LoVo (cell line): ENCODE measurements at places on chromosomes 6 and 20.

- no peak for DNase-seq
Measured at GRCh38 chr6:37368961-37369320, 15.2 kb downstream of the RNF8 start.

GRCh38 chr6:166419286-166419685, 36.5 kb upstream of the MPC1 start:
- no peak for DNase-seq

GRCh38 chr20:2807019-2807418, 6.6 kb upstream of the CPXM1 start:
- DNase-seq: no peak

DNA sequence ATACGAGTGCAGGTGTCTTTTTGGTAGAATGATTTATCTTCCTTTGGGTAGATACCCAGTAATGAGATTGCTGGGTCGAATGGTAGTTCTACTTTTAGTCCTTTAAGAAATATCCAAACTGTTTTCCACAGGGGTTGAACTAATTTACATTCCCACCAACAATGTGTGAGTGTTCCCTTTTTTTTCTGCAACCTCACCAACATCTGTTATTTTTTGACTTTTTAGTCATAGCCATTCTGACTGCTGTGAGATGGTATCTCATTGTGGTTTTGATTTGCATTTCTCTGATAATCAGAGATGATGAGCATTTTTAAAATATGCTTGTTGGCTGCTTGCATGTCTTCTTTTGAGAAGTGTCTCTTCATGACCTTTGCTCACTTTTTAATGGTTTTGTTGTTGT, 1.9 kb upstream of the ZNF831 start:
- DNase-seq: no peak

DNA sequence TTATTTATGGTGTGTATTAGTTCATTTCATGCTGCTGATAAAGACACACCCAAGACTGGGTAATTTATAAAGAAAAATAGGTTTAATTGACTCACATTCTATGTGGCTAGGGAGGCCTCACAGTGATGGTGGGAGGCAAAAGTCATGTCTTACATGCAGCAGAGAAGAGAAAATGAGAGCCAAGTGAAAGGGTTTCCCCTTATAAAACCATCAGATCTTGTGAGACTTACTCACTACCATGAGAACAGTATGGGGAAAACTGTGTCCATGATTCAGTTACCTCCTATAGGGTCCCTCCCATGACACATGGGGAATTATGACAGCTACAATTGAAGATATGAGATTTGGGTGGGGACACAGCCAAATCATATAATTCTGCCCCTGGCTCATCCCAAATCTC, 150.0 kb upstream of the AHI1 start:
- DNase-seq: no peak

- DNase-seq: no peak
Measured at GRCh38 chr6:159728531-159728964, 1.2 kb downstream of the WTAP start.

DNA sequence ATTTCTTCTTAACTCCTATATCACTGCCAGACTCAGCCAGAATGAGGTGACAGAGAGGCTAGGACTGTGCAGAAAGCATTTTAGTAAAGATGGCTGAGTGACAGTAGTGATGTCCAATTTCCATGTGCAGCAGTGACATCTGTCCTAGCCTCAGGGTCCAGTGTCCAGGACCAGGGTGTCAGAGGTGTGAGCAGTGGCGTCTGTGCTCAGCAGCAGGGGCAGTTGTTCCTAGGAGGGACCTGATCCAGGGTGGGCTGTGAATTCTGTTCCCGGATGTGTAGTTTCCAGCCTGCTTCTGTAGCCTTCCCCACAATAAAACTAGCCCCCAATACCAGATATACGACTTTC, 6.0 kb downstream of the HLA-B start:
- no peak for DNase-seq

DNA sequence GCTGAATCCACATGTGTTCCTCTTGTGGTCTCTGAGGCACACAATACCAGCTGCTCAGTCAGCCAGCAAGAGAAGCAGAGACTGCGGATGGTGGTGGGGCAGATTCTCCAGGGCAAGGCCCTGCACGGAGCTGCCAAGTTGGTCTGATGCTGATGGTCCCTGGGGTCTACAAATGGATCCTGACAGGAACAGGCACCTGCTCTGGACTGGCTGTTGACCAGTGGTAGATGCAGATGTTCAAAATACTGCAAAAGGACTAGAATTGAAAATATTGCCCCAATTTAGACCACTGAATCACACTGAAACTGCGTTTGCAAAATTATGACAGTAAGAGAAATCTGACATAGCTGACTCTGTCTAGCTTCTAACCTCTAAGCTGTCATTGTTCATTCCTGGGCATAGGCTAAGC, 29.6 kb upstream of the TUBB2A start:
- no peak for DNase-seq

GRCh38 chr6:110103260-110103659, 76.2 kb downstream of the WASF1 start:
- no peak for DNase-seq

- DNase-seq: peak; percentile 20
Measured at GRCh38 chr20:32674362-32674789, 635 bp upstream of the C20orf203 start.
